ENCODE measurements at places on chromosomes 11 and 22. TPM values are rescaled to one million over a fixed set of nuclear protein-coding genes. Genes with fewer than 3 reads are reported as not detected.
A peak's percentile ranks its signal among the peaks of the same experiment; 100 is the strongest.

- no peaks in the 10 kb centered on the region for H3K36me3 ChIP-seq
- H3K27me3 ChIP-seq = no peaks in the 10 kb centered on the region
- peaks cover 19% of the 10 kb centered on the region for H3K4me1 ChIP-seq
- no peak overlapping the region for H3K27ac ChIP-seq
- no peak overlapping the region for H3K4me3 ChIP-seq
- DNase-seq = peak; percentile 6
These were observed 2.5 kb downstream of the SCO2 start for GRCh38 chr22:50522806-50523438.

PKDREJ gene
- polyA plus RNA-seq = not detected

DNA sequence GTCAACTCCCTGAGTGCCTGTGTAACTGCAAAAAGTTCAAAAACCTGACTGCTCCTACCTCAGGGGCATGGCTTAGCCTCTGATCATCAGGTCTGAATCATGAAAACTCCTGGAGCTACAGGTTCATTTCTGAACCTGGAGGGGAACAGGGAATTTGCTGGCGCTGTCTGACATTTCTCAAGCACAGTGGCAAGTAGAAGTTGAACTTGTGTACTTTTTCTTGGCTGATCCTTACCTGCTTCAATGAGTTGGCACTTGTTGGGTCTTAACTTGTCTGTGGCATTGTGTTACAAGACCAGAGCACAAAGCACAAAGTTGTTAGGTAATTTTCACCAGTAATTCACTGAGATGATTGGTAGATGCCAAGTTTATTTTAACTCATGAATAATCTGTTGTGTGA is 3.3 kb downstream of the TMEM109 start:
- no peaks in the 10 kb centered on the region for H3K36me3 ChIP-seq
- H3K4me1 ChIP-seq = peaks cover 10% of the 10 kb centered on the region
- no peaks in the 10 kb centered on the region for H3K27me3 ChIP-seq
- no peak for DNase-seq

CAVIN3 gene
- 115 TPM for polyA plus RNA-seq

- H3K4me1 ChIP-seq = peaks cover 52% of the 10 kb centered on the region
- H3K27ac ChIP-seq = peak overlapping the region; percentile 86
- H3K4me3 ChIP-seq = no peak overlapping the region
- H3K36me3 ChIP-seq = no peaks in the 10 kb centered on the region
- H3K27me3 ChIP-seq = no peaks in the 10 kb centered on the region
These were observed 7.0 kb downstream of the LGR4 start for GRCh38 chr11:27465629-27466028.

DAGLA gene
- 8.3 TPM for polyA plus RNA-seq

- H3K4me3 ChIP-seq = no peak overlapping the region
- DNase-seq = peak; percentile 44
- H3K27me3 ChIP-seq = no peaks in the 10 kb centered on the region
These were observed 16.2 kb downstream of the API5 start for GRCh38 chr11:43327987-43328386.

DNA sequence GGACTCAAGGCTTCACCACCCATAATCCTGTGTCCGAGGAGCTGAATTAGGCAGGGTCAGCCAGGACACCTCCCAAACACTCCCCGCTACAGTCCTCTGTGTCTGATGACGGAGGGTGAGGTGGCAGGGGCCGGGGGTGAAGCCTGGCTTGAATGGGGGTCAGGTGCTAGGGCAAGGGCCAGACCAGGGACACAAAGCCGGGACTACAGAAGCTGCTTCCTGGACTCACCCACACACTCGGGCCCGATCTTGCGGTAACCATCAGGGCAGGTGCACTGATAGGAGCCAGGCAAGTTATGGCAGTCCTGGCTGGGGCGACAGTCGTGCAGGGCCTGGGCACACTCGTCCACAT is 2.3 kb downstream of the EFEMP2 start:
- no peaks in the 10 kb centered on the region for H3K36me3 ChIP-seq
- H3K4me1 ChIP-seq = no peaks in the 10 kb centered on the region
- no peaks in the 10 kb centered on the region for H3K27me3 ChIP-seq

GRCh38 chr11:100619484-100619883 is 67.6 kb upstream of the ARHGAP42 start:
- no peaks in the 10 kb centered on the region for H3K27me3 ChIP-seq
- no peak overlapping the region for H3K4me3 ChIP-seq
- no peak for DNase-seq
- no peaks in the 10 kb centered on the region for H3K36me3 ChIP-seq

GRCh38 chr22:27370269-27370668 is 431.3 kb downstream of the MN1 start:
- no peak overlapping the region for H3K27ac ChIP-seq
- H3K27me3 ChIP-seq = peaks cover 14% of the 10 kb centered on the region
- no peaks in the 10 kb centered on the region for H3K4me1 ChIP-seq

DNA sequence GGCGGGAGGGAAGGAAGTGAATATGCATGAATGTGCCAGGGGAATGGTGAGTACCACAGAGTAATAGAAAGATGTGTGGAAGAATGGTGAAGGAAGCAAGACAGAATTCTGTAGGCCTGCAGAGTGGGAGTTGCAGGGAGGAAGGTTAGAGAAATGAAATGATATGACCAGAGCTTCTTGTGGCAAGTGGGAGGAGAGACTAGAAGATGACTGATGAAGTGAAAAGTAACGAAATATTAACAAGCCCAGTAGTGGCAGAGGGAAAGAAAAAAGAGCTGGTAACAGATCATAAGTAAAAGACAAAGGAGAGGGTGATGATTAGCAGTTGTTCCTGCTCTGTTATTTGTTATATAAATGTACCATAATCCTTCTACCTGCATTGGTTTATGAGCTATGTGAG is 1.0 kb upstream of the ALKBH8 start:
- H3K27me3 ChIP-seq = no peaks in the 10 kb centered on the region
- H3K4me1 ChIP-seq = peaks cover 10% of the 10 kb centered on the region
- no peak overlapping the region for H3K27ac ChIP-seq
- no peak for DNase-seq

OR2D2 gene
- polyA plus RNA-seq = not detected

GRCh38 chr22:32177221-32177765 is 18.2 kb upstream of the C22orf42 start:
- no peaks in the 10 kb centered on the region for H3K36me3 ChIP-seq
- peaks cover 64% of the 10 kb centered on the region for H3K27me3 ChIP-seq
- DNase-seq = no peak

DNA sequence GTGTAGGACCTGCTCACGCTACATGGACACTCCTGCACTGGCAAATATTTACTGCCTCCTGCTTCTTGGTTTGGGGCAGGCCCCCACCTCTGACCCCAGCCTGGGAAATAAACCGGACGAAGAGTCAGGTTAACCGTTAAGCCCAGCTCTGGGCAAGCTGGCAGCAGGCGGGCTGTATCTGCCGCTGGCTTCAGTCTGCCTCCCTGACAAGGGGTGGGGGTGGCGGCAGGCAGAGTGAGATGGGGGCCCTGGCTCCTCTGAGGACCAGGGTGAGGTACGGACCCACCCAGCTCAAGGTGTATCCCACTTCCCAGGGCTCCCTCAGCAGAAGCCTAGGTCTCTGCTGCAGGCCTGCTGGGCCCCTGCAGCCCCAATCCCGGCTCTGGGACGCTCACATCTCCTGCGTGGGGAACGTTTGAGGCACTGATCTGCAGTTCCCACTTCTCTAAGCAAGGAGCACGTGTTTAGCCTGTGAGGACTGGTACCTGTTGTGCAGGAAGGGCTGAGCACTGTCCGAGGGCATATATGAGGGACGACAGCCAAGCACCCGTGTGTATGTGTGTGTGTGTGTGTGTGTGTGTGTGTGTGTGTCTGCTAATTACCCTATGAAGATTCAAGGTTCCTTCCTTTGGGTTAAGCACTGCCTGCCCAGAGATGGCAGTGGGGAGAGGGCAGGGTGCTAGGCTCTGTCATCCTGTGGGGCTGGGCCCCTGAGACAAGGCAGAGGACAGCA is 1.1 kb upstream of the LRRC75B start:
- DNase-seq = no peak
- H3K27me3 ChIP-seq = no peaks in the 10 kb centered on the region
- H3K4me1 ChIP-seq = peaks cover 14% of the 10 kb centered on the region
- no peak overlapping the region for H3K4me3 ChIP-seq

DNA sequence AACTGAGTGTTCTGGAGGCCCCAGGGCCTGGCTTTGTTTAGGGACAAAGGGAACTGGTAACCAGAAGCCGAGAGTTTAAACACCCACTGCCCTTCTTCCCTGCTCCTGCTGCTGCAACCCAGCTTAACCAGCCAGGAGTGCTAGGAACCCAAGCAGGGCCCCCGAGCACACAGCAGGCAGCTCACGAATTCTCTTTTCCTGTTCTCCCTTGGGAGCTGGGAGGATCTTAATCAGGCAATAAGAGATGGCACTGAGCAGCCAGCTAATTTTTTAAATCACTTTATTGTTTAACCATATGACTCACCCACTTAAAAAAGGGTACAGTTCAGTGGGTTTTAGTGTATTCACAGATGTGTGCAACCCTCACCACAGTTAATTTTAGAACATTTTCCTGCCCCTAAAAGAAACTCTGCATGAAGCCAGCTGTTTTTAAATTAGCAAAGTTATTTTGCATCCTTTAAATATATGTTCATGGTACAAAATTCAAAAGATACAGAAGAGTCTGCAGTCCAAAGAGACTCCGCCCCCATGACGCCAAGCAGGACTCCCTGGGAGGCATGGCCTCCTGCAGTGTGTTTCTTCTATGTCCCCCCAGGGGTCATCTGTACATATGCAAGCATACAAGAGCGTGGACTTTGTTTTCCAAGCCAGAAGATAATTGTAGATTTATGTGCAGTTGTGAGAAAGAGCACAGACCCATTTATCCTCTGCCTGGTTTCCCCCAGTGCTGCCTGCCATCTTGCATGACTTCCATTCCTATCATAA is 18.9 kb upstream of the PPP6R3 start:
- H3K4me3 ChIP-seq = no peak overlapping the region
- H3K27ac ChIP-seq = peak overlapping the region; percentile 10
- H3K36me3 ChIP-seq = no peaks in the 10 kb centered on the region
- DNase-seq = no peak
- H3K4me1 ChIP-seq = peaks cover 9% of the 10 kb centered on the region

CCDC157 gene
- polyA plus RNA-seq = 5.4 TPM

DNA sequence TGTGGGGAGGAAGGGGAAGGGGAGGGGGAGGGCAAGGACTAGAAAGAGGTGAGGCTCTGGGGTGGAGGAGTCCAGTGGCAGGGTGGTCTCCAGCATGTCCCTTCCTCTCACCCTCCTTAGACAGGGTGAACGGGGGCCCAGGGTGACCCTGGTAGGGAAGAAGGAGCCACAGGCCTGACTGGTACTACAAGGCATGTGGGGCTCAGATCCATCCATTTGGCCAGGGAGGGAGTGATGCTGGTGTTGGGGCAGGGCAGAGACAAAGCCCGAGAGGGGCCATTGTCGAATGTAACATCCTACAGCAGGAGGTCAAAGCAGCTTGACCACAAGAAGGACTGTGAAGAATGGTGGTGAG is 69.0 kb upstream of the SHISAL1 start:
- H3K4me3 ChIP-seq = no peak overlapping the region
- peak overlapping the region; percentile 83 for H3K27ac ChIP-seq
- no peaks in the 10 kb centered on the region for H3K27me3 ChIP-seq
- H3K36me3 ChIP-seq = no peaks in the 10 kb centered on the region
- peaks cover 20% of the 10 kb centered on the region for H3K4me1 ChIP-seq

DNA sequence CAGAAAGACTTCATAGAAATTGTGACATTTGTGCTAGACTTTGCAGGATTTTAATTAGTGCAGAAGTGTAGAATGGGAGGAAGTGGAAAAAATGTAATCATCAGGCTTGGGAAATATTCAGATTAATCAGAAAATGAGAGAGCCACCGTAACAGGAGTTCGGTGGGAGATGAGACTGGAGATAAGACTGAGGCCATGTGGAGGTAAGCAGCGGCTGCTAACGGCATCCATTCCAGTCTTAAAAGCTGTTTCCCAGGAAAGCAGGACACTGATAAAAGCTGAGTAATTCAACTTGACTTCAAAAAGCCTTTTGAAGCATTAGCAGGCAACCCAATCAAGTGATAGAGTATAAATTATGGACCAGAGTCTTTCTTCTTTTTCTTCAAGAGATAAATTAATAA is 369.9 kb downstream of the LUZP2 start:
- no peak overlapping the region for H3K27ac ChIP-seq
- no peak for DNase-seq
- H3K4me1 ChIP-seq = no peaks in the 10 kb centered on the region
- no peak overlapping the region for H3K4me3 ChIP-seq
- no peaks in the 10 kb centered on the region for H3K27me3 ChIP-seq
- H3K36me3 ChIP-seq = no peaks in the 10 kb centered on the region

DNA sequence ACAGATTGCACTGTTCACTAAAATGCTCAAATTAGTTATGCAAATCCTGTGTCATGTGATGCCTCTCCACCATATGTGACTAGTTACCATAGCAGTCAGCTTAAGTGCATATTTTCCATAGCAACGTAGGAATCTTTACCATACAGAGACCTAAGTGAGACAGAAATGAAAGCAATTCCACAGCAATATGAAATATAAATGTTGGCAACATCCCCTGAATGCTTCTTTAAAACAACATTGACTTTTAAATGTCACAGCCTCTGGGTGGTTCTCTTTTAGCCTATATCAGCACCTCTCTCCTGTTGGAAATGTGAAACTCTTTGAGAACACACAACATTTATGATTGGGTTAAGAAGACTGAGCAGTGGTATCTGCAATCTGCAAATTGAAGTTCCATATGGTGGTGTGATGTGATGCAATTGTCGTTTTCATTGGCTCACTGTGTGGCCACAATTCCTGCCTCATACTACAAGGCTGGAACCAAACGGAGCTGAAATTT is 814.6 kb downstream of the DLG2 start:
- H3K36me3 ChIP-seq = no peaks in the 10 kb centered on the region
- no peak overlapping the region for H3K27ac ChIP-seq
- no peak for DNase-seq

DNA sequence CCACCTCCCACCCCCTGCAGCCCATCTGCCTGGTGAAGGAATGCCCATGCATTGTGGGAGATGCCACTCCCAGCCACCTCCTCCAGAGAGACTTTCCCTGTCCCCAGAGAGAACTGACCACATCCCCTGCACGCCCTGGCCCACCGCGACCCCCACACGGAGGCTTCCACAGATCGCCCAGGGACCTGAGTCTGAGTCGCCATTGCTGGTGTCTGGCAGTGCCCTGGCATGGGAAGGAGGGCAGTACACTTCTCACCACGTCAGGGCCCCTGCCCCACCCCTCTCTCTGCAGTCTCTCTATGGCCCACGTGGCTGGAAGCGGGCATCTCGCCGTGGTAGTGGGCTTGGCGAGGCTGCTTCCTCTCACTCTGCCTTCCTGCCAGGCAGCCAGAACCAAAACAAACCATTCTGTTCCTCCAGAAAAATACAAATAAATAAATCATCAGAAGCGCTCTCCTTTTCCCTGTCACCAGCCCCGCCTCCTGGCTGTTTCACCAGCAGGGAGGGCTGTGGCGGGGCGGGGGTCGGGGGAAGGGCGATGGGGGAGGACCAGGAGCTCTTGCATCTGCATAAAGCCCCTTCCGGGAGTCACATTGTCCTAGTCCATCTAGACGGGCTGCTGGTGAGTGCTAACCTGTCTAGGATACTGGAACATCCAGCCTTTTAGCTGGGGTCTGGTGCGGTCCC is 20.9 kb downstream of the SHISAL1 start:
- H3K27ac ChIP-seq = no peak overlapping the region
- H3K27me3 ChIP-seq = no peaks in the 10 kb centered on the region
- H3K36me3 ChIP-seq = no peaks in the 10 kb centered on the region
- no peak for DNase-seq
- H3K4me1 ChIP-seq = peaks cover 7% of the 10 kb centered on the region

- H3K27me3 ChIP-seq = no peaks in the 10 kb centered on the region
- DNase-seq = no peak
- H3K4me1 ChIP-seq = no peaks in the 10 kb centered on the region
- no peak overlapping the region for H3K27ac ChIP-seq
- no peak overlapping the region for H3K4me3 ChIP-seq
These were observed 14.8 kb downstream of the PLAAT3 start for GRCh38 chr11:63599211-63600122.

B4GALNT4 gene
- polyA plus RNA-seq = 30.0 TPM

GRCh38 chr22:20957683-20958431 is 9.2 kb upstream of the AIFM3 start:
- no peaks in the 10 kb centered on the region for H3K36me3 ChIP-seq
- peak overlapping the region; percentile 76 for H3K27ac ChIP-seq
- peak; percentile 71 for DNase-seq

PARVG gene
- 0.77 TPM for polyA plus RNA-seq

USP35 gene
- polyA plus RNA-seq = 4.7 TPM
